ENCODE measurements at places on chromosomes 16 and 17.

GRCh38 chr16:15484662-15485061 is 50.3 kb downstream of the BMERB1 start:
- DNase-seq, result no peak

DNA sequence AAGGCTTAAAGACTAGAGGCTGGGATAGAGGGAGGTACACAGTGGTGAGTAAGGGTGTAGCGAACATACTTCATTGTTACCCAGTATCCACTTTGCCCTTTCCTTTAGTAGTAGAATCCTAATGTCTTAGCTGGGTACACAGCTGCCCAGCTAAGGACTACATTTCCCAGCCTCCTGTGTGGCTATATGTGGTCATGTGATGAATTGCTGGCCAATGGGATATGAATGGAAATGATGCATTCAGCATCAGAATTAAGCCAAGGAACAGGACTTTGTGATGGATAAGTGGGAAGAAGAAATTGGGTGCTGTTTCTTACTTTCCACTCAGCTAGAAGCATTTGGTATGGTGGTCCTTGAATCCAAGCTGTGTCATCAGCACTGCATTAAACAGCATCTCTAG is 55.9 kb downstream of the FOXL1 start:
- DNase-seq, result no peak

- DNase-seq, result no peak
These were observed 1.4 kb downstream of the TMEM97 start for GRCh38 chr17:28320215-28321061.

DNA sequence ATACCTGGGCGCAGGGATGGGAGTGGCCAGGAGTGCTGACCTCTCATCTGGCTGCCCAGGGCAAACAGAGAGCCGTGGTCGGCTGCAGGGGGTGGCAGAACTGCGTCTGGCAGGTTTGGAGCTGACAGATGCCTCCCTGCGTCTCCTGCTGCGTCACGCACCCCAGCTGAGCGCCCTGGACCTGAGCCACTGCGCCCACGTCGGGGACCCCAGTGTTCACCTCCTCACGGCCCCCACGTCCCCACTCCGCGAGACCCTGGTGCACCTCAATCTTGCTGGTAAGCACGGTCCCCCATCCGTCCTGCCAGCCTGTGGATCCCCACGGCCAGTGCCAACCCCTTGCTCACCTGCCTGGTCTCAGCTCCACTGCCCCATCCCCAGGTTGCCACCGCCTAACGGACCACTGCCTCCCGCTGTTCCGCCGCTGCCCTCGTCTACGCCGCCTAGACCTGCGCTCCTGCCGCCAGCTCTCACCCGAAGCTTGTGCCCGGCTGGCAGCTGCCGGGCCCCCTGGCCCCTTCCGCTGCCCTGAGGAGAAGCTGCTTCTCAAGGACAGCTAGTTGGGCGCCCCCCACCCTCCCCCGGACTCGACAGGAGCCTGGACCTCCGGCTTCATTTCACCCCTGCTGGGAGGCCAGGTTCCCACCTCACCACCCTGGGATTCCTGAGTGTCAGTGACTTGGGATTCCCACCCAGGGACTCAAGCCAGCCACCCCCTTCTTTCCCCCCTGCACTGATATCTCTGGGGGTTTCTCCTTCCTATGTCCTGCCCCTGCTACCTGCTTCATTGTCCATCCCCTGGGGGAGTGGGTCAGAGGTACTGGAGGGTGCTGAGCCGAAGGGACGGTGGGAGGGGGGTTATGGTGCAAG is 2.0 kb upstream of the ORAI3 start:
- DNase-seq, result no peak

- DNase-seq, result no peak
These were observed 47.5 kb downstream of the SLC6A2 start for GRCh38 chr16:55703003-55704001.

GRCh38 chr16:67055712-67056487 is 27.0 kb downstream of the CBFB start:
- no peak for DNase-seq

DNA sequence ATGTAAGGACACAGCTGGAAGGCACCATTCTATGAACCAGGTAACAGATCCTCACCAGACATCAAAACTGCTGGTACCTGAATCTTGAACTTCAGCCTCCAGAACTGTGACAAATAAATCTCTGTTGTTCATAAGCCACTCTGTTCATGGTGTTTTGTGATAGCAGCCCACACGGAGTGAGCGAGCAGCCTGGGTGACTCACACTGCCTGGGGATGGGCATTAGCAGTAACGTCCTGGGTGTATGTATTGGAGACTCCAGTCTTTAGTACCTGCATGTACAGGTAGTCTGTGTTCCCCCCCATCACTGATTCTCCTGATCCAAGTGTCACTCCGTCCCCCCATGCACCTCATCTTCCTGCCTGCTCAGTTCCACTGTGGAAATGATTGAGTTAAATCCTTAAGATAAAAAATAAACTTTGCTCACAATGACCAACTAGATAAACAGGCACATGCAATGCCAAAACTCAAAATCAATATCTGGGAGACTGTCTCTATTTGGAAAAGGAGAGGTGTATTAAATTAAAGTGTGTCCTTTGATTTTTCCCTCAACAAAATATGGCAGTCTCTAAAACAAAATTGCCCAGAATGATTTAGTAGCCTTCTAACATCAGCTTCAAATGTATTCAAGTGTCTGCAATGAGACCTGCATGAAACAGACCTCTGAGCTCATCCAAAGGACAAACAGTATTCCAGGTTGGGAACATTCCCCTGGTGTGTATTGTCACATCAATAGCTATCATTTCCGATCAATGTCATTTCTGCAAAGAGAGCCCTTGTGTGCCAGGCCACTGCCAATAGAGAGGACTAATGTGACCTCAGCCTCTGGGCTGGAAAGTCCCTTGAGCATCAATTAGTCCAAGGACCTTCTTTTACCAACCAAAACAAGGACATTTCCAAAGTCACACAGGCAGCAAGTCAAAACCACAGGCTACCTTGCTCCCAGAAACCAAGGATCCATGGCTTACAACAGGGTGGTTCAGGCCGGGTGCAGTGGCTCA is 12.2 kb upstream of the VAT1L start:
- DNase-seq, result no peak

DNA sequence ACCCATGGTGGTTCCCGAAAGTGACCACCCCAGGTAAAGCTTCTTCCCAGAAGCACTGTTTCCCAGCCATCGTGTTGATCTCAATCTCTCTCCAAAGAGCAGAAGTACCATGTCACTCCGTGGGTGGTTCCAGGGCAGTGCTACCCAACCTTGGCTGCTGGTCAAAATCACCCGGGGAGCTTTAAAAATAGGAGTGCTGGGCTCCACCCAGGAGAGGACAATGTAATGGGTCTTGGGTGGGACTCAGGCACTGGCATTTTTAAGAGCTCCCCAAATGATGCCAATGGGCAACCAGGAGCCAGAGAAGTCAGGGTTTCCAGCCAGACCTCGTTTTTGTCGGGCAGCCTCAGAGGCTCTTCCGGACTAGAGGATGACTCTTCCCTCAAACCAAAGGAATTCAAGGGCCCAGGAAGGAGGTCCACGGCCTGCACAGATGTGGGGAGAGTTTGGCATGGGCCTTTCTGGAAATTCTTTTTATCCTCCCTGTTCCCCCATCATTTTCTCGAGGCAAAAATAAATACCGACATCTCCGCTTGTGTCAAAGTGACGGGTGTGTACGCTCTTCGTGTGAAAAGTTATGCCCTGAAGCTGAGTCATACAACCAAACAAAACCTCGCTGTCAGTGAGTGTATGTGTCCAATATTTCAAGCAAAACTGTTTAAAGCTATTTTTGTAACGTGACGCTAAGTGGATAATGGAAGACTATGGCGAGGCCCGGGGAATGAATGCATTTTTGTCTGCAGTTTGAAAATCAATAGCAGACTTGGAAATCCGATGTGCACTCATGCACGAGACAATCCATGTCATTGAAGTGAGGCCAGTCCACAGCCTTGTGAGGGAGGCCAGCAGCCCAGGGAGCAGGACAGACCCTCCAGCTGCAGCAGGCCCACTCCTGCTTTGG is 364.1 kb downstream of the FOXL1 start:
- no peak for DNase-seq

- no peak for DNase-seq
These were observed 160.5 kb upstream of the NOL11 start for GRCh38 chr17:67557052-67557845.

- no peak for DNase-seq
These were observed 40.6 kb upstream of the CPNE2 start for GRCh38 chr16:57051696-57052228.
